Suppressor macrophage treated with lipopolysaccharide for 4 hours (primary cell): ENCODE measurements at places on chromosomes 7 and 10.

DNA sequence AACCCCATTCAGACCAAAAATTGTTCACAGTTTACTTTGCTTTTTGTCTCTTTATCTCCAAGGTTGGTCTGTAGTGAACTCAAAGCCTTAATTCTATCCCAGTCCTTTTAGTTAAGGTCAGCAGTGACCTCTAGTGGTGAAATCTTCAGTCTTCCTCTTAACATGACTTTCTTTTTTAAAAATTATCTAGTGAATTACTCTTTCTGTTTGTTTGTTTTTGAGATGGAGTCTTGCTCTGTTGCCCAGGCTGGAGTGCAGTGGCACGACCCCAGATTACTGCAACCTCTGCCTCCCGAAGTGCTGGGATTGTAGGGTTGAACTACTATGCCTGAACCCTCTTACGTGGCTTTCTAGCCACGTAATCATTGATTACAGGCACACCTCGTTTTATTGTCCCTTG lies 25.0 kb downstream of the ZNF487 start:
- peak; percentile 88 for DNase-seq

GRCh38 chr10:58517081-58517480 lies 4.4 kb downstream of the BICC1 start:
- DNase-seq: no peak

DNA sequence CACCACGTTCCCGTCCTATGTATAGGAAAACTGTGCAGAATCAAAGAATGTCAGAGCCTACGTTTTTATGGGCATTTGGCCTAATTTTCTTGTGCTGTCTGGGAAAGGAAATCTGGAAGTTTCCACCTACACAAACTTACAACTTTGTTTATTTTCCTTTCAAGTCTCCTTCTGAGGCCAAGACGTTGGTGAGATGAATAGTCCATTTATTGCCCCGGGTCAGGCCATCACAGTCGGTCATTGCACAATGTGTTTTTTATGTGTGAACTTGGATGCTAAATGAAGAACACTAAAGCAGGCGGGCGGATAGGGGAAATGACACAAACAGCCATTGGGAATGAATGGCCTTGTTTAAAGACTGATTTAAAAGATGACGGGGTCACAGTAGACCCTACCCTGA lies 38.6 kb downstream of the TRIL start:
- no peak for DNase-seq

DNA sequence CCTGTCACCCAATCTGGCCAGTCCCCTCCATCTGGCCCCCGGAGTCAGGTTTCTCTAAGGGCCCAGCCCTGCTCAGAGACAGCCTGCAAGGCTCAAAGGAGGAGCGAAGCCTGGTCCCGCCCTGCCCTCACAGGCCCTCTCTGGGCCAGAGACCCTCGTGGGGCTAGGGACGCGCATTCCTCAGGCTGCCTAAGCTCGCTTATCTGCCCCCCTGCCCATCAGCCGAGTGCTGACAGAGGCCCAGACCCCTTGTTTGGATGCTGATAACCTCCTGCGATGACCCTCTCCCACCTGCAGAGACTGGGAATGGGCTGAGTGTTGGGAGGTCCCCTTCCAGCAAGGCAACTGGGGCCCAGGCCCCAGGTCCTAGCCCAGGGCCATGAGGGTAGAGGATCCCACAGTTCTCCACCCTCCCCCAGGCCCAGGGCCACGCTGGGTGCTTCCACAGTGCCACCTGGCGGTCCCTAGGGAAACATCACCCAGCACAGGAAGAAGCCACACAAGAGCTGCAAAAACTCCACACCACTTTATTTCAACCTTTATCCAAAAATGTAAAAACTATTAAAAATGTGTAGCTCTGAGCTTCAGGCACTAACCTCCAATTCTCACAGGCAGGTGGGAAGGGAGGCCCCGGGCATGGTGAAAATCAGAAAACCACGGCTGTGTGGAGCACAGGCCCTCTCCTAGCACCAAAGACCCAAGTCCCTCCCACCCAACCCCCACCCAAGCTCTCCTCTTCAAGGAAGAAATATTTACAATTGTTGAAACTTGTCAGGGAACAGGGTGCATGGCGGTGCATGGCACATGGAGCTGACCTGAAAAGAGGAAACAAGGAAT lies 2.2 kb downstream of the NPM3 start:
- peak; percentile 81 for DNase-seq

DNA sequence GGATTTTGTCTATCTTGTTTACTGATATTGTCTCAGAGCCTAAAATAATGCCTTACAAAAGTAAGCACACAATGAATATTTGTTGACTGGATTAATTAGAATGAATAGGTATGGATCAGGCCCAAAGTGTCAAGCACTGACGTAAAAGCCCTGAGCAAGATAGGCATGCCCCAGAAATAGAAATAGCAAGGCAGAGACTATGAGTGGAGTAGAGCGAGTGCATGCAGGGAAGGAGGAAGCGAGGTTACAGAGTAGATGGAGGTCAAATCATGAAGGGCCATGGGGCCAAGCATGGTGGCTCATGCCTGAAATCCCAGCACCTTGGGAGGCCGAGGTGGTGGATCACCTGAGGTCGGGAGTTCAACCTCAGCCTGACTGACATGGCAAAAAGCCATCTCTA lies 51.6 kb upstream of the SFTPD start:
- DNase-seq: no peak

DNA sequence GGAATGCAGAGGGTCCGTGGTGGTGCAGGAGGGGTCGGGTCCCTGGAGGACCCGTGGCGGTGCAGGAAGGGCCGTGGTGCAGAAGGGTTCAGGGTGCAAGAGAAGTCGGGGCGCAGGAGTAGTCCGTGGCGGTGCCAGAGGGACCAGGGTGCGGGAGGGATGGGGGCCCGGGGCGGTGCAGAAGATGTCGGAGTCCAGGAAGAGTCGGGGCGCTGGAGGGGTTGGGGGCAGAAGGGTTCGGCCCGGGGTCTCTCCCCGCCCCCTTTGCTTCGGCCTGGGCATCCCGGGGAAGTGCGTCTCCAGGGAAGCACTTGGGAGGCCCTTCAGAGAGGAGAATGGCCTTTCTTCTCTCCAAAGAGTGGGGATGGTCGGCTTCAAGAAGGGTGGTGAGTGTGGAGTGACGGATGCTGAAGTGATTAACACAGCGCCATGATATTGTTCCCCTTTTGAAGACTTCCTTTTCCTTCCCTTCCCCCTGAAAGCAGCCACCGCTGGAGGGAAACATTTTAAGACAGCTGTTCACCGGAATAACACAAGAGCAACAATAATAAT lies 997 bp downstream of the WDR37 start:
- peak; percentile 76 for DNase-seq

DNA sequence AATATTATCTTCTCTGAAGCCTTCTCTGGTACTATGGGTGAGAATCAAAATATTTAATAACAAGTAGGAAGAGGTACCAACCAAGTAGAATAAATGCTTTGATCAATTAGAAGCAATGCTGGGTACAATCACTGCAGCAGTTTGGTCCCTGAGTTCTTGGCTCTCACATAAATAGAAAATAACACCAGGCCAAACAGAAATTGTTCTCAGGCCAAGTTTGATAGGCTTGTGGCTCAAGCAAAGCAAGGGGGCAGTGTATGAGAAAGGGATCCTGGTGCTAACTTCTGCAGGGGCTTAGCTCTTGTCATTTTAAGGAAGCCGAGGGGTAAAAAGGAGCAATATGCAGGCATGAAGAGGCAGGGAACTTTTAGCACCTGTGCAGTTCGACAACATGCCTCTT lies 146.8 kb upstream of the TMEM229A start:
- no peak for DNase-seq

DNA sequence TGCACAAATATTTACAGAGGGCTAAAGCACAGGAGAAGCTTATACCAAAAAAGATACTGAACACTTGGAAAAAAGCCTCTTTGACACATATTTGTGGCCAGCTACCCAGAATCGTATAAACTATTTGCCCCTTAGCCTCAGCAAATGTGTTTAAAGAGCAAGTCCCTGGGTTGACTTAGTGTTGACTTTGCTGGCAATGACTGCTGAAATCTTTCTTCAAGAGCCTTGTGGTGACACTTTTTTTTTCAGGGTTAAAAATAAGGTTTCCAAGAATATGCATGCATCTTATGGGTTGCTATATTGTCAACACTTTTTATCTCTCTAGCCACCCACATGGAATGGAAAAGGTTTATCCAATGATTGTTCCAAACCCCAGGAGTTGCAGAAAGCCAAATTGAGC lies 14.9 kb upstream of the PLEKHS1 start:
- DNase-seq: no peak

DNA sequence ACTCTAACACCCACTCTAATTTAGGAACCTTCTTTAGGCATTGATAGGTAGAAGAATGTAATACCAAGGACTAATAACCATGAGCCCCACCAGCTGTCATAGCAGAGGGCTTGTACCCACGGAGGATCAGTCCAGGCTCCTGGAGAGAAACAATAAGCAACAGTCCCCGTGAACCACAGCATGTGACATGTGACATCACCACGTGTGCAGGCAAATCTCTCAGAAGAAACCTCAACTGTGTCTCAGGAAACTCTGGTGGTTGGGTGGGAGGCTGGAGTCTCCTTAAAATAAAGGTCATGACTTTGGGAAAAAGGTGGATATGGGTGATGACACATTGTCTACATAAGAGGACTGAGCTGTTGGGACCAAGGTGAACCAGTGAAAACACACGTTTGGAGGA lies 653.9 kb upstream of the FOXK1 start:
- no peak for DNase-seq

DNA sequence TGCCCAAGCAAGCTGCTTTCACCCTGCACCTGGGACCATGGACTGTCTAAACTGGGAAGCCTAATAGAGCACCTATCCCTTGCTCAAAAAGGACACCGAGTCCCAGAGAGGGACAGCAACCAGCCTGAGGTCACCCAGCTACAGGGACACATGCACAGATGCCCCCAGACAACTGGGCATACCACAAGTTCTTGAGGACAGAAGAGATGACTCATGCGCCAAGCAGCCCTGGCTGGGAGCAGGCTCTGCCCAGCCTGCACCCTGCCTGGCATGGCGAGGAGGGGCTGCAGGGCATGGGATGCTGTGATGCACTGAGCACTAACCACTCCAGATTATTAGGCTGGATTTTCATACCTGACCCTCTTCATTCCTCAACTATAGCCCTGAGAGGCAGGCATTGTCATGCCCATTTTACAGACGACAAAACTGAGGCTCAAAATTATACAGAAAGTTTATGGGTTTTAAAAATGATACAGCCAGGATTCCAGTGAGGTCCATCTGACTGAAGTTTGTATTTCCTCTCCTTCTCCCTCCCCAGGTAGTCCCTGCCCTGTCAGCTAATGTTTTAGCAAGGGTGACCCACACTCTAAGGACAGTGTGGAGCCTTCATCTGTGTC lies 289.3 kb upstream of the ZMIZ1 start:
- no peak for DNase-seq

DNA sequence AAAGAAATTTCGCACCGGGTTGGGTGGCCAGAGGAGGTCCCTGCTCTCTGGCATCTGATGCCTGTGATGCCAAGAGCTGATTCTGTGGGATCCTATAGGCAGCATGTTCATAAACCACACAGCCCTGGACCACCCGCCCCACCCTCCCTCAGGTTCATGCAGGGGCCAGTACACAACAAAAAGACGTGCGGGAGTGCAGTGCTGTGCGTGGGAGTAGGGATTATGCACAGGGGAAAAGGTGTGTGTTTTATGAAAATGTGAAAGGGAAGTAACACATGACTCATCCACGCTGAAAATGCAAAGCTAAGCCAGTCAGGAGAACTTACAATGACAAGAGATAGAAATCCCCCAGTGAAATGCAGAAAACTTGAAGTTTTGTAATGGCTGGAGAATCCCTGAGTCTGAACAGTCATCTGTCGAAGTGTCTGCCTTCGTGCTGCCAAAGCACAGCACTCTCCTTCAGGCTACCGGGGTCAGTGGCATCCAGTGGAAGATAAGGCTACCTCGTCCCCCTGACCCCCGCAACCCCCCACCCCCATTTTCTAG lies 1.1 kb downstream of the KIAA1217 start:
- peak; percentile 32 for DNase-seq

DNA sequence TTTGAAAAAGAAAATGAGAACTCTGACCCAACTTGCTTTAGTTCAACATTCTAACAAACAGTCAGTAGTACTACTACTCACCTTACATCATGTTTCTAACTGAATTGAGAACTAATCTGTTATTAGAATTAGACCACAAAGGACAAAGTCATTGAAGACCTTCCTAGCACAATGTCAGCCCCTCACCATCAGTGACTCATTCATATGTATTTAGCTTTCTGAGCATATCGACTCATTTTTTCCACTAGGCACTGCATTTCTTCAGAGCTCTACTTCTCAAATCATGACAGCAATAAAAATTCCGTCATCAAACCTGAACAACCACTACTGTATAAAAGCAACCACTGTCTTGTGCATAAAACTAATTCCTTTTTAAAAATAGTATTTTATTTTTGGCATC lies 4.4 kb upstream of the LRRN3 start:
- peak; percentile 41 for DNase-seq

GRCh38 chr7:44291066-44291732 lies 34.2 kb downstream of the CAMK2B start:
- DNase-seq: peak; percentile 45

- DNase-seq: no peak
Observed at GRCh38 chr7:105352901-105353668, 35.6 kb downstream of the SRPK2 start.

- DNase-seq: peak; percentile 53
Observed at GRCh38 chr10:76303682-76304316, 872.4 kb downstream of the LRMDA start.

GRCh38 chr7:21326241-21326640 lies 101.6 kb upstream of the SP4 start:
- no peak for DNase-seq

DNA sequence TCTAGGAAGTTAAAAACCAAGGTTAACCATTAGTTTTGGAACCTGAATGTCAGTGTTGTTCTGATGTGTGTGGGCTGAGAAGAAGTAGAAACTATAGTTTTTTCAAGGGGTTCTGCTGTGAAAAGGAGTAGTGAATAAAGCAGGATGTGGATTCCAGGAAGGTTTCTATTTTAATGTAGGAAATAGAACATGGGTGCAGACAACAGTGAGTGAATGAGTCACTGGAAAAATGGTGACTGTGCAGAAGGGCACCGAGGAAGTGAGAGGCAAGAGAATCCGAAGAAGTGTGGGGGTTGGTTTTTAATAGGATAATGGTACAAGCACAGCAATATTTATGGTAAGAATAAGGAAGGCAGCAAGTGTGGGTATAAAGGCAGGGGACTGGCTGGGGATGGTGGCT lies 120.4 kb downstream of the ARHGAP21 start:
- DNase-seq: peak; percentile 71

DNA sequence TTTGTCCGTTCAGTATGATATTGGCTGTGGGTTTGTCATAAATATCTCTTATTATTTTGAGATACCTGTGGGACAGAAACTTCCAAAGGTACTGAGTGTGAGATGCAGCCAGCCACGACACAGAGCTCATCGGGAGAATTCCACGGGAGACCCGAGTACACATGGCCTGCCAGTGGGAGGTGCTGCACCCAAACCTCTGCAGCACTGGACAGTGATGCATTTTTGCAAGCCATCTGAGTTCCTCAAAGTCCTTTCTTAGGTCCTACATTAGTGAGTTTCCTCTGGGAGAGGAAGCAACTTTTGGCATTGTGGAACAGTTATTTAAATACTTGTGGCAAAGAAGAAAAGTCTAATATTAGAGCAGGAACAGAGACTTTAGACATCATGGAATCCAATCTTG lies 77.5 kb downstream of the ARID5B start:
- DNase-seq: peak; percentile 68

- DNase-seq: no peak
Observed at GRCh38 chr7:101084865-101085161, 468 bp upstream of the TRIM56 start.

- DNase-seq: no peak
Observed at GRCh38 chr10:42578019-42578418, 60.4 kb downstream of the ZNF33B start.

- DNase-seq: no peak
Observed at GRCh38 chr7:29086545-29086944, 59.8 kb downstream of the CPVL start.
